ENCODE measurements at places on chromosomes 16 and 17. TPM values are rescaled to one million over a fixed set of nuclear protein-coding genes. Genes with fewer than 3 reads are reported as not detected.

The KLHL10 gene
- total RNA-seq: not detected

The KRT222 gene
- not detected for total RNA-seq

The CHST5 gene
- not detected for total RNA-seq

The KRTAP2-2 gene
- not detected for total RNA-seq

- no peak for DNase-seq
Observed at GRCh38 chr16:84947022-84947421, 64.3 kb downstream of the ZDHHC7 start.

GRCh38 chr17:799261-799660 is 17.1 kb downstream of the MRM3 start:
- DNase-seq: no peak

- peak; percentile 99 for DNase-seq
Observed at GRCh38 chr16:52492789-52493357, 54.1 kb downstream of the TOX3 start.

GRCh38 chr17:8402921-8403536 is 5.4 kb upstream of the RNF222 start:
- no peak for DNase-seq

Measured in HepG2 (cell line).